Prostate gland (tissue), 2 donors: ENCODE measurements at places on chromosomes 6 and 20.

GRCh38 chr6:103193413-103193812 lies 1666.3 kb downstream of the HACE1 start:
- H3K36me3 ChIP-seq, result no peaks in the 10 kb centered on the region
- H3K27me3 ChIP-seq, result no peaks in the 10 kb centered on the region
- no peak overlapping the region for H3K27ac ChIP-seq

DNA sequence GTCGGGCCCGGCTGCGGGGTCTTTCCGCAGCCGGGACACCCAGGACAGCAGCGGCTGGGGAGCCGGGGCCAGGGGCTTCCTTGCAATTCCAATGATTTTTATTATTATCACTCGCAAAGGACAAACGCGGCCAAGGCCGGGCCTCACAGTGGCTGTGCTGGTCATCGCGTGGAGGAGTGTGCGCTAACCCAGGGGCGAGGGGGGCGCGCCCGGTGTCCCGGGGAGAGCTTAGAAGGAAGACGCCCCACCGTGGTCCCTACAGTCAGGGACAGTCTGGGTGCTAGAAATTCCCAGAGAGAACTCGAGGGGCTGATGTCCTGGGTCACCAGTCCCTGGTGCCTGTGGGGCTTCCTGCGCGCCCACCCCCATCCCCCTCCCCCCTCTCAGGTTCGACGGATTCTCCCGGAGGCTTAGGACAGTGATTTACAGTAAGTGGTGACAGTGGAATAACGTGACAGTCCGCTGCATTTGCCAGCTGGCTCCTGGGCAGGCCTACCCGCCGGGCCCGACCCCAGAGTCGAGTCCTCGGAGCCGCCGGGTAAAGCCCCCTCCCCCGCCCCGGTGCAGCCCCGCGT lies 9.5 kb downstream of the FOXC1 start:
- no peaks in the 10 kb centered on the region for H3K4me1 ChIP-seq
- H3K27ac ChIP-seq, result peak overlapping the region; percentile 61
- DNase-seq, result no peak
- no peak overlapping the region for H3K4me3 ChIP-seq
- peaks cover 8% of the 10 kb centered on the region for H3K27me3 ChIP-seq
- no peaks in the 10 kb centered on the region for H3K36me3 ChIP-seq

DNA sequence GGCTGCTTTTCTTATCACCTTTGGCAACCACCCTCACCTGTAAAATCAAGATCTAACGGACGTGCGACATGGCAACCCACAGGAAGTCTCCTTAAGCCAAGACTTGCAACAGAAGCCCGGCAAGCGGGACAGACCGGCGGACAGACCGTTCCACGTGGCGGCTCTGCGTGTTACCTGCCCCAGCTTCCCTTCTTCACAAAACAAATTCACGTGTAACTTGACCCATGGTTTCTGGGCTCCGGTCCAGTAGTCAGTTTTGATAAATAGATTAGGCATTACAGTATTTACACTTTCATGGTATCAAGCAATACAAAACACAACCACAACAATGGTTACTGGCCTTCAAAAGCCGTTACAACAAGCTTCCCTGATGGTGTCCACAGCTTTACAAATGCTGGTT lies 133.8 kb downstream of the PRND start:
- H3K36me3 ChIP-seq, result peaks cover 4% of the 10 kb centered on the region
- H3K4me3 ChIP-seq, result no peak overlapping the region
- no peak overlapping the region for H3K27ac ChIP-seq
- no peaks in the 10 kb centered on the region for H3K4me1 ChIP-seq

- DNase-seq, result no peak
- H3K4me3 ChIP-seq, result no peak overlapping the region
- no peaks in the 10 kb centered on the region for H3K36me3 ChIP-seq
- no peaks in the 10 kb centered on the region for H3K27me3 ChIP-seq
Observed at GRCh38 chr20:35517125-35517524, 12.3 kb downstream of the C20orf173 start.

- DNase-seq, result no peak
- no peaks in the 10 kb centered on the region for H3K27me3 ChIP-seq
- H3K4me3 ChIP-seq, result no peak overlapping the region
- H3K36me3 ChIP-seq, result no peaks in the 10 kb centered on the region
- H3K4me1 ChIP-seq, result no peaks in the 10 kb centered on the region
Observed at GRCh38 chr20:5214826-5215225, 88.0 kb downstream of the CDS2 start.

DNA sequence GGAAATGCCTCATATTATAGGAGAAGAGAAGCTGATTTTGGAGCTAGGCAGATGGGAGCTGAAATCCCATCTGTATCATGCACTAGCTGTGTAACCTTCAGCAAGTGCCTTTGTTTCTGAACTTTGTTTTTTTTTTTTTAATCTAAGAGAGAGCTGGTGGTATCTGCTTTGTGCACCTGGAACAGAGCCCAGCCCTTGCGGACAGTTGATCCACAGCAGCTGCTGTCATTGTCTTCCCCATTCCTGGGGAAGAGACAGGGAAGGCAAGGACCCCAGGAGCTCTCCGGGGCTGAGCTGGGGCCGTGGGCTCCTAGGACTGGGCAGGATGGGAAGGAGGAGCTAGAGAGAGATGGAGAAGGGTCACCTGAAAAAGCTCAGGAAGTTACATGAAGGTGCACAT lies 92.1 kb downstream of the SYNJ2 start:
- no peaks in the 10 kb centered on the region for H3K27me3 ChIP-seq
- no peak overlapping the region for H3K27ac ChIP-seq
- H3K36me3 ChIP-seq, result no peaks in the 10 kb centered on the region
- H3K4me3 ChIP-seq, result no peak overlapping the region
- no peaks in the 10 kb centered on the region for H3K4me1 ChIP-seq
- no peak for DNase-seq

- H3K27me3 ChIP-seq, result no peaks in the 10 kb centered on the region
- H3K4me3 ChIP-seq, result no peak overlapping the region
- no peaks in the 10 kb centered on the region for H3K4me1 ChIP-seq
- peak overlapping the region; percentile 43 for H3K27ac ChIP-seq
- no peak for DNase-seq
Observed at GRCh38 chr6:16698997-16699868, 62.0 kb downstream of the ATXN1 start.

- H3K27me3 ChIP-seq, result peaks cover 2% of the 10 kb centered on the region
- DNase-seq, result no peak
- no peaks in the 10 kb centered on the region for H3K4me1 ChIP-seq
- H3K4me3 ChIP-seq, result no peak overlapping the region
- no peaks in the 10 kb centered on the region for H3K36me3 ChIP-seq
- H3K27ac ChIP-seq, result no peak overlapping the region
Observed at GRCh38 chr20:40738976-40739375, 49.9 kb upstream of the MAFB start.

- H3K4me3 ChIP-seq, result no peak overlapping the region
- no peaks in the 10 kb centered on the region for H3K4me1 ChIP-seq
- H3K36me3 ChIP-seq, result no peaks in the 10 kb centered on the region
- no peak for DNase-seq
- H3K27ac ChIP-seq, result no peak overlapping the region
Observed at GRCh38 chr20:55415567-55416142, 589.7 kb downstream of the CBLN4 start.

DNA sequence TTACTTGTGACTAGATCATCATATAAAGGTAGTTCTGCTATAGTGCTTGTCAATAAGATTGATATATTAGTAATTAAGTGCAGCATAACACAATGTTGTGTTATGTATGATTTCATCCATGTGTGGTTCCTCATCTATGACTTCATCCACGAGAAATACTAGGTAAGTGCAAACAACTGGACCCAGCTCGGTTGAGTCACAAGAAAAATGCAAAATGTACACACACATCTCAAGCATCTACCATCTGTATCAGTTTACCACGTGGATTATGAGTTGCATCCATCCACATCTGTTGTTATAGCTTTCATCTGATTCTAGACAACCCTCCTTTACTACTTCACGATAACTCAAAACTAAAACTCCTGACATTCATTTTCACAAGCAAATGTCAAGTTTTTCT lies 517.0 kb upstream of the CITED2 start:
- H3K36me3 ChIP-seq, result no peaks in the 10 kb centered on the region
- H3K4me3 ChIP-seq, result no peak overlapping the region
- no peak overlapping the region for H3K27ac ChIP-seq
- no peak for DNase-seq
- H3K27me3 ChIP-seq, result no peaks in the 10 kb centered on the region
- H3K4me1 ChIP-seq, result no peaks in the 10 kb centered on the region

DNA sequence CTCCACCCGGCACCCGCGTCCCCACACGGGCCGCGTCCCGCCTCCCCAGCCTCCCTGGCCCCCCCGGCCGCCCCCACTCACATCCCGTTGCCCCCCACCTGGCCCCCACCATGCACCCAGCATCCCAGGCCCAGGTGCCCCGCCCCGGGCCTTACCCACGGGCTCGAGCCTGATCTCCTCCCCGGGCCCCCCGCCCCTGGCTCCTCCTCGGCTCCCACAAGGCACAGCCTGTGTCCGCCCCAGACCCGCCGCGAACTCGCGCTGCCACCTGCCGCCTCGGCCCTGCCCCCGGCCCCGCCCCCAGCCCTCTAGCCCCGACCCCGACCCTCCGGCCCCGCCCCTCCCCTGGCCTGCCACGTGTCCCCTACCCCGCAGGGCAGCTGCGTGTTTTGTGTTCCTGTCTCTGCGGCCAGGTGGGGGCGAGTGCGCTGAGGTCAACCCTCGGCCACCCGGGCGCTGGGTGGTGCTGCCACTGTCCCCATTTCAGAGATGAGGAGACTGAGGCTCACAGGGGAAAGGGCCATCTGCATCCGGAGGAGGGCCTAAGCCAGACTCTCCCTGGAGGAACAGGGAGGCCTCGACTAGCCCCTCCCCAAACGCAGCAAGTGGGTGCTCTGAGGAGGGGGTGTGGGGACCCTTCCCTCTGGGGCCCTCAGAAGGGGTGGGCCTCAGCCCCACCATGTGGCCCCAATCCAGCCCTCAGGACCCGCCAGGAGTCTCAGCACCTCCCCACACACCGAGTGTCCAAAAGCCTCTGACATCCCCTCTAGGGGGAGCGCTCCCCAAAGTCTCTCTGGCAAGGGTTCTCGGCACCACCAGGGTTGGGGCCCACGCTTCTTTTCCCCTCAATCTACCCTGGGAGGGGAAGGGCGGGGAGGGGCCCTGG lies 99.8 kb downstream of the TAF4 start:
- no peak overlapping the region for H3K4me3 ChIP-seq
- no peak for DNase-seq
- H3K4me1 ChIP-seq, result no peaks in the 10 kb centered on the region
- no peak overlapping the region for H3K27ac ChIP-seq

DNA sequence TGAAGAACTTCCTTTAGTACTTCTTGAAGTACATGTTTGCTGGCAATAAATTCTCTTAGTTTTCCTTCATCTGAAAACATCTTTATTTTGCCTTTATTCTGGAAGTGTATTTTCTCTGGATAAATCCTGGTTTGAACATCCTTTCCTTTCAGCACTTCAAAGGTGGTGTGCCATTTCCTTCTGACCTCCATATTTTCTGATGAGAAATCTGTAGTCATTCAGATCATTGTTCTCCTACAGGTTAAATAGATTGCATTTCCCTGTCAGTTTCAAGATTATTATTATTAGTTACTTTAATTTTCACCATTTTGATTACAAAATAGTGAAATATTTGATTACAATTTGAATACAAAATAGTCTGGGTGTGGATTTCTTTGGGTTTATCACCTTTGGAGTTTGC lies 134.5 kb downstream of the CDH26 start:
- H3K4me3 ChIP-seq, result no peak overlapping the region
- no peaks in the 10 kb centered on the region for H3K27me3 ChIP-seq
- no peak overlapping the region for H3K27ac ChIP-seq
- no peaks in the 10 kb centered on the region for H3K4me1 ChIP-seq

- no peaks in the 10 kb centered on the region for H3K27me3 ChIP-seq
- H3K27ac ChIP-seq, result no peak overlapping the region
- no peaks in the 10 kb centered on the region for H3K36me3 ChIP-seq
- no peaks in the 10 kb centered on the region for H3K4me1 ChIP-seq
Observed at GRCh38 chr6:50963952-50964351, 145.3 kb downstream of the TFAP2B start.

GRCh38 chr6:129599467-129599866 lies 110.5 kb downstream of the ARHGAP18 start:
- H3K27ac ChIP-seq, result no peak overlapping the region
- no peak overlapping the region for H3K4me3 ChIP-seq
- no peak for DNase-seq
- H3K4me1 ChIP-seq, result no peaks in the 10 kb centered on the region
- H3K27me3 ChIP-seq, result no peaks in the 10 kb centered on the region
- no peaks in the 10 kb centered on the region for H3K36me3 ChIP-seq

DNA sequence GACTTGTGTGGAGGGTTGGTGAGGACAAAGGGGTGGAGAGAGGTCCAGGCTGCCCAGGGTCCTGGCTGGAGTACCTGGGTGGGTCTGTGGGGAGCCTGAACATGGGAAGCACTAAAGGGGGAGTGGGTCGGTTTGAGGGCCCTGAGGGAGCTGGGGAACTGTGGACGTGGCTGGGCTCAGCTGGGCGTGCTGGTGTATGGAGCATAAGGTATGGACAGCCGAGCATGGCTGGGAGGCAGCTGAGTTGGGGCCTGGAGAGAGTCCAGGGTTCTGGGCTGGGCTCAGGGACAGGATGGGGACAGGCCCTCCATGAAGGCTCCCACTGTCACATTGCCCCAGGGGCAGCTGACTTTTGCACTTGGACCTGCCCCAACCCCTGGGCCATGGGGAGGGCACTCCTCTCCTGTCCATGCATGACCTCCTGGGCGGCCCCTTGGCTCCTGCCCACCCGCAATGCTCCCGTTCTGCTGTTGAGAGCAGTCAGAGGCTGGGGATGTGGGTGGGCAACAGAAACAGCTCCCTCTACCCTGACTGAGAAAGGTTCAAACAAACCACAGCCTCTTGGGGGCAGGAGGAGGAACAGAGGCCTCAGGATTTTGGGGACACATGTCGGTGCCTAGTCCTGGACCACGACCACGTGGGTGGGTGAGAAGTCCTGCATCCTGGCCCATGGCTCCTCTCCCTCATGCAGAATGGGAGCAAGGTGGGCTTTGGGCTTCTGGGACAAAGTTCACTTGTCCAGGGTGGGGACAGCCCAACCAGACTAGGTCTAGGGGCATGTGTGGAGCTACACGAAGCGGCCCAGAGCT lies 4.5 kb downstream of the C20orf204 start:
- DNase-seq, result no peak
- no peak overlapping the region for H3K4me3 ChIP-seq
- H3K36me3 ChIP-seq, result no peaks in the 10 kb centered on the region
- peaks cover 3% of the 10 kb centered on the region for H3K4me1 ChIP-seq
